Ammon's horn (tissue), 1 donor: ENCODE measurements at places on chromosomes 4 and X.

- DNase-seq: no peak
Measured at GRCh38 chr4:141569141-141569540, 67.2 kb upstream of the IL15 start.

DNA sequence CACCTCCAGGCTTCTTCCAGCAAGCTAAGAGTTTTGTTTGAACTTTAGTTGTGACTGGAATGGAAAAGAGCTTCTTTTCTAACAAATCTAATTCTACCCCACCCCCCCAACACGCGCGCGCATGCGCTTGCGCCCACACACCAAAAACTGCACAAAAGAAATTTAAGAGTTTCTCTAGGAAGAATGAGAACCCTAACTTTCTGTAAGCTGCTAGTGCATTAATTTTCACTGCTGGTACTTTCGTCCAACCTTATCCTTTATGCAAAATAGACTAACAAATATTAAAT, 9.0 kb upstream of the INTU start:
- DNase-seq: no peak

- DNase-seq: no peak
Measured at GRCh38 chr4:156746111-156746510, 225.5 kb downstream of the PDGFC start.

DNA sequence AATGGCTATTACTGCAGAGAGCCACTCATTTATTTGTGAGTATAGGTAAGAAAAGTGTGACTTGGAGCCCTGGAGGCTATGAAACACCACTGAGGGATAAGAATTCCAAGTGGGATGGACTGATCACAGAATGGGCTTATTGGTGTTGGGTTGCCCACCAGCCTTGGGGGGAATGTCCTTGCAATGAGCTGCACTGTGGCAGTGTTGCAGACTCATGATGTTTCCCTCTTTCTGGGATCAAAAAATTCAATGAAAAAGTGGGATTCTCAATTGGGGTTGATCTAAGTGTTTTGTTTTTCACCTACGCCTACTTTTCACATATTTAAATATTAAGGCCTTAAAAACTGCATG, 1024.5 kb upstream of the PCDH10 start:
- no peak for DNase-seq

DNA sequence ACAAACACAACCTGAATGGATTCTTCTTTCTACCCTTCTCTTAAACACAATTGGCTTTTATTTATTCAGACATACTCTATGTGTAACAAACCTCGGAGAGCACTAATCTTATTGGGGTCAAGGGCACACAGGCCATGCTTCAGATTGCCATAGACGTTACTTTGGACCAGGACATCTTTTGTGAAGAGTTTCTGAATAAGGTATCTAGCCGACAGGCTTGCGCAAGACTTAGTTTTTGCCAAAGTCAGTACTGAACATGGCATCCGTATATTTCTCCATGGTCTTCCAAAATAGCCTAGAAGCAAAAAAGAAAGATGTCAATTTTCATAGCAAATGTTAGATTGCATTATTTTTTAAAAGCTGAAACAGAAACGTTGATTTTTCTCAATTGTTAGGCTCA, 49.8 kb downstream of the BEND2 start:
- DNase-seq: no peak

- DNase-seq: no peak
Measured at GRCh38 chr4:43990963-43991362, 457.6 kb downstream of the KCTD8 start.

DNA sequence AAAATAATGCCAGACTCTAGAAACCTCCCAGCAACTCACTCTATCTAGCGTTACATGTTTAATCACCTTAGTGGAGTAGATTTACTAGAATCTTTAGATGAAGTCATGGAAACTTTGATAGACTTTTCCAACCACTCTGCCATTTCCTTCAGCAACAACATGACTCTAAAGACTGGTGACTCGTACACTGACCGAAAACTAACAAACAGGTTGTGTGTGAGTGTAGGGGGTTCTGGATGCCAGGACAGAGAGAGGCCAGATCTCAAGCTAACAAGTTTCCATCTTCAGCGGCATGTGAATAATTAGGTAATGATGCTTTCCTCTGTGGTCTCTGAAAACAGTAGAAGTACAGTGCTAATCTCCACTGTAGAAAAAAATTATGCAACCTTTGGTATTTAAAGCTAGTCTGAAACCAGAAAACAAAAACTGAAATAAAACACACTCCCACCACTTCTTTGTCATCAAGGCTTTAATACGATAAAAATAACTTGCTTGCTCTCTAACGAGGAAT, 286.4 kb downstream of the PRDM5 start:
- no peak for DNase-seq

GRCh38 chr4:10619220-10619619, 65.3 kb downstream of the CLNK start:
- DNase-seq: no peak

DNA sequence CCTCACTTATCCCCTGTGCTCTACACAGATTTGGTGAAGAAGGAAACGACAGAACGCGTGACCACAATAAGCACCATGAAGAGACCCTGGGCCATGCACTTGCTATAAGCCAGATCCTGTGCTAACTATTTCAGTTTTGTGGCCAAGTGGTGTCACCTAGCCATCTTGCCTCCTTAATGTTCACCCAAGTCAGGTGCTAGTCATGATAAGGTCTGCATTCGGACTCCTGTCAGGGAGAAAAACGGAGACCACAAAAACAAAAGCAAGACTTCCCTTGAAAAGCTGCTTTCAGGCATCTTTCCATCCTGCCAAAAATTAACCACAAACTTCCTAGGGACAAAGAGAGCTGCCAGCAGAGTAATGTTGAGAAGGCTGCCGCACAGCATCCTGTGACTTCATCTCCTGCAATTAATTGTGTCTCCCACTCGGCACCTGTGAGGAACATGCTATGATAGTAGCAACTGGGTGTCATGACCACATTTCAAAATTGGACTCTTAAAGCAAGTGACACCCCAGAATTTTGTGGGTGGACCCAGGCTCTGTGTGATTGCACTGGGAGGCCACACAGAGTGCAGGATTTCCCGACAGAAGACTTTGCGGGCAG, 8.8 kb upstream of the IDS start:
- no peak for DNase-seq

DNA sequence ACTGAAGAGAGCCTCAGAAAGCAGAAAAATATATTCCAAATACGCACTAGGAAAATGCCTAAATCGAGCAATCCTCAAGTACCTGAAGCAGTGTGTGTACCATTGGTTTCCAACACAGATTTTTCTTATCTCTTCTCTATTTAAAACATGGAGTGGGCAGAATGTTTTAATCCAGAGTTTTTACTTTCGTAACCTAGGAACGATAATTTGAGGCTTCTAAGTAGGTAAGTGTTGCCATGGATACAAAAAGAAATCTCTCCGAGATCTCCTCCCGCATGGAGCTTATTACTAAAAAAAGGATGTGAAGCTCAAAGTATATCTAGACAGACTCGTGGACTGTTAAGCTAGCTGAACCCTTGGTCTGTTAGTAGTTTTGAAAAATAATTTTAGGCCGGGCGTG, 23.0 kb upstream of the OTUD4 start:
- DNase-seq: peak; percentile 9

GRCh38 chr4:128155231-128155855, 94.2 kb downstream of the LARP1B start:
- no peak for DNase-seq

GRCh38 chr4:44438687-44439086, 9.9 kb downstream of the KCTD8 start:
- no peak for DNase-seq

DNA sequence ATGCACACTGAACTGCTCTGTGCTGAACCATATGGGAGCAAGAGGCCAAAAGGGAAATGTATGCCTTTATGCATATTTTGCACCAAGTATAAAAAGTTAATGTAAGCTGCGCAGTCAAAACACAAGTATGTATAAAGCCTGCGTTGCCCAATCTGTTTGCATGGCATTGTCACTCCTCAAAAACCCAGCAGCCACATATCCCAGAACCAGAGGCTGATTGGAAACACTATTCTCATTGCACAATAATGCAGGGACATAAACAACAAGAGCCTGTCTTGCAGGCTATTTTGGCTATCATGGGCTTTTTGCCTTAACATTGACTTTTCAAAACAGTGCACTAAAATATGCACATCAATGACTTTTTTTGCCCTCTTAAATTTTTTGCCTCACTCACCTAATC, 5.1 kb upstream of the ASB9 start:
- DNase-seq: no peak

GRCh38 chr4:137614491-137614890, 82.2 kb upstream of the PCDH18 start:
- DNase-seq: no peak

- DNase-seq: peak; percentile 57
Measured at GRCh38 chrX:132491191-132491590, 2.4 kb upstream of the MBNL3 start.

- DNase-seq: no peak
Measured at GRCh38 chrX:20531667-20532066, 265.0 kb upstream of the RPS6KA3 start.

- no peak for DNase-seq
Measured at GRCh38 chrX:21933077-21933476, 7.4 kb upstream of the SMS start.

DNA sequence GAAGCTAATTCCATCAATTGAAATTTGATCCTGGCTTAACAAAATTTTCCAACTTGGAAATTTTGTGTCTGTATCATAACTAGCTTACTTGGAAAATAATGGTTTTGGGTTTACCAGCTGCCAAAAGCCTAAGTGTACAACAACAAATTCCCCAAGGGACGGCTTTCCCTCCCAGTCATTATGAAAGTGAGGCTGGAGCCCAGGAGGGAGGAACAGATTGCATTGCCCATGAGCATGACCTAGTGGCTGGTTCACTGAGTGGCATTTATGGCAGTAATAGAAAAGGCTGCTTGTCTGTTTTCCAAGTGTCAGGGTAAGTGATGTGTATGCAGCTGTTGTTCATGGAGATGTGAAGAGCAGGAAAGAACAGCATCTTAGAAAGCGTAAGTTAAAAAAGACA, 70.8 kb upstream of the HHIP start:
- peak; percentile 74 for DNase-seq
